ENCODE measurements at places on chromosomes 12 and 14.
A peak's percentile ranks its signal among the peaks of the same experiment; 100 is the strongest.

- DNase-seq, result peak; percentile 10
Measured at GRCh38 chr12:72872238-72872887, 600.2 kb downstream of the TRHDE start.

- no peak for DNase-seq
Measured at GRCh38 chr14:63241096-63241495, 36.9 kb downstream of the RHOJ start.

- DNase-seq, result no peak
Measured at GRCh38 chr14:78292003-78292402, 121.8 kb downstream of the NRXN3 start.

DNA sequence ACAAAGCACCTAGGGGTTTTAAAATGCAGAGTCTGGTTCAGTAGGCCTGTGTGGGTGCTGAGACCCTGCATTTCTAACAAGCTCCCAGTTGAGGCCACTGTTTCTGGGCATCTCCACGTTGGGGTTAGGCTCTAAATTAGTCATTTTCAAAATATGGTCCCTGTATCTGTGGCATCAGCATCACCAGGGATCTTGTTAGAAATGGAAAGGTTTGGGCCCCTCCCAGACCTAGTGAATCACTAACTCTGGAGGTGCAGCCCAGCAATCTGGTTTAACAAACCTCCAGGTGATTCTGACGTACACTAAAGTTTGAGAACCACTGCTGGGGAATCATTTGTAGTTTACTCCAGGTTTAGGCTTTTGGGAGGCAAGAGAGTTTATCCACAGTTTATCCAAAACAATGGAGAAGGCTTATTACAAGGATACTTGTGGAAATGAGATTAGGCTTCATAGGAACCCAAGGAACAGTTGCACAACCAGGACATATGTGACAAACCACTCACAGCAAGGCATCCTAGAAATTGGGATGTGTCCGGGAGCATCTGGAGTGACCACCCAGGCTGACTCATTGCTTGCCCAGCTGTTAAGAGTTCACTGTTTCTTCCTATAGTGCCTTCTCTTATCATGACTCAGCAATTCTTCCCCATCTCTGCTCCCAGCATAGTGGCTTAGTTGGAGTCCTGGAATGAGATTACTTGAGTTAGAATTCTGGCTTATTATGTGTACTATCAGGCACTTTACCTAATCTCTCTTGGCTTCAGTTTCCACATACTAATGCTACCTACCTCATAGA is 71.6 kb upstream of the STXBP6 start:
- peak; percentile 58 for DNase-seq

DNA sequence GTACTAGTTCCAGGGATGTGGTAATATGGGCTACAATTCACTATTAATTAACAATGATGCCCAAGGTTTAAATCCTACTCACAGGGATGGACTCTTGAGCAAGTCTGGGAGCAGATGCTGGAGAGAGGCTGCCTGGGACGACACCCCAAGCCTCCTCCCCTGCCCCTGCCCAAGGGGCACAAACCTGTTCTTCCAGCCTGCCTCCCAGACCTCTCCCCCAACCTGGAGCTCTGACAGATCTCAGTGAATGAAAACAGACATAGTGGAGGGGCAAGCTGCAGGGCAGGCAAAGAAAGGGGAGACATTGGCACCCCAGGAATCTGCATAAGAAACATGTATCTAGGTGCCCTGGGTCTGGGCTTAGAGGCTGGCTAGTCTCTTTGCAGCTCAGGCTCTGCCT is 5.8 kb downstream of the KDM2B start:
- DNase-seq, result no peak

DNA sequence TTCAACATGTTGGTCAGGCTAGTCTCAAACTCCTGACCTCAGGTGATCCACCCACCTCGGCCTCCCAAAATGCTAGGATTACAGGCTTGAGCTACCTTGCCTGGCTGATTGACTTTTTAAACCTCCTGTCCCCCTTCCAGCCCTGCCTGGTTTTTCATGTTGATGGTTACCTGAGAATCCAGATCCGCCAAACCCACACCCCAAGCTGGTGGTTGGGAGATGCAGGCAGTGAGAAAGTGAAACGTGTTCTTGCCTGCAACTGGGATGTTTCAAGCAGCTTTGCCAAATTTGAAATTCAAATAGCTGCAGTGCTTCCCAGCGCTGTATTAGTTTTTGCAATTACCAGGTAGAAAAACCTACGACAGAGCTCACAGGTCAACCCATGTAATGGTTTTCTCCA is 238.3 kb upstream of the PWP1 start:
- no peak for DNase-seq

- no peak for DNase-seq
Measured at GRCh38 chr14:29953501-29953900, 25.9 kb upstream of the PRKD1 start.

DNA sequence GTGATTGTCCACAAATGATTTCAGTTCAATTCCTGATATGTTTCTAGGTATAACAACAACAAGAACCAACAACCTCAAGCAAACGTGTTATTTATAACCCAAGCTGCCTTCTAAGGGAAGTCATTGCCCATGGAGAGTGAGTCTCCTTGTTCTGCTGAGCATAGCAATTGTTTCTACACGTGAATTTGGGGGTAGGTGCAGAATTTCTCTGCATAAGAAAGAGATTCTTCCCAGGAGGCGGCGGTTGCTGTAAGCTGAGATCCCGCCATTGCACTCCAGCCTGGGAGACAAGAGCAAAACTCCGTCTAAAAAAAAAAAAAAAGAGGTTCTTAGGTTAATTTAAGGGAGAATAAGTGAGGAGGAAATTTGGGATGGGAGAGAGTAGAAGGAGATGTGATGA is 226.5 kb upstream of the PELI2 start:
- no peak for DNase-seq

Data from DMS53 (cell line).